Activated CD4-positive, alpha-beta memory T cell treated with anti-CD3 and anti-CD28 coated beads for 36 hours (primary cell): ENCODE measurements at places on chromosomes 4 and X.

DNA sequence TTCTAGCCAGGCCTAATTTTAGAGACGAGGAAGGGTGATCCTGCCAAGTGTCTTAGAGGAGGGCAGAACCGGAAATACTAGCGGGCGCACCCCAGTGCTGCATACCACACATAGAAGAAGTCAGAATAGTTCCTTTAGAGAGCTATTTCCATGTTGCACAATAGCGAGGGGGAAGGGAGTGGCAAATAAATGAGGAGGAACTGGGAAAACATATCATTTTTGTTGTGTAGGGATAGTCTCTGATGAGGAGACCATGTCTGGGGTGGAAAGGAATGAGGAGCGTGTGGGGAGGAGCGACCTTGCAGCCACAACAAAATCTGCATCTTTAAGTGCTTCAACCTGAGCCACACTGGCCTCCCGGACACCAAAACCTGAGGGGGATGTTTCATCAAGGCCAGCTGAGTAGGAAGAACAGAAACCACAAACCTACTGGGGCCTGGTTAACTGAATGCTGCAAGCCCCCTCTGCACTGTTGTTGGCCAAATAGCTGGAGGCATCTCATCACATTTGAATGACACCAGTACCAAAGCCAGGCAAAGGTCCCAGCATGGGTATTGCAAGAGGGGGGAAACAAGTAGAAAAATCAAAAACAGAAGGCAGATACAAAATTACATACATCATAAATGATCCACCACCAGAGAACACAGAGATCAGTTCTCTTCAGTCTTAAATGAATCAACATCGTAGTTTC, 26.7 kb upstream of the C1QTNF7 start:
- DNase-seq = peak; percentile 46

GRCh38 chr4:41154814-41155177, 59.5 kb downstream of the APBB2 start:
- DNase-seq = no peak

GRCh38 chr4:3705236-3705987, 60.8 kb upstream of the ADRA2C start:
- DNase-seq = no peak

- DNase-seq = no peak
Measured at GRCh38 chrX:124282580-124282979, 49.9 kb upstream of the TEX13D start.

GRCh38 chr4:26326791-26327190, 6.0 kb downstream of the RBPJ start:
- no peak for DNase-seq

DNA sequence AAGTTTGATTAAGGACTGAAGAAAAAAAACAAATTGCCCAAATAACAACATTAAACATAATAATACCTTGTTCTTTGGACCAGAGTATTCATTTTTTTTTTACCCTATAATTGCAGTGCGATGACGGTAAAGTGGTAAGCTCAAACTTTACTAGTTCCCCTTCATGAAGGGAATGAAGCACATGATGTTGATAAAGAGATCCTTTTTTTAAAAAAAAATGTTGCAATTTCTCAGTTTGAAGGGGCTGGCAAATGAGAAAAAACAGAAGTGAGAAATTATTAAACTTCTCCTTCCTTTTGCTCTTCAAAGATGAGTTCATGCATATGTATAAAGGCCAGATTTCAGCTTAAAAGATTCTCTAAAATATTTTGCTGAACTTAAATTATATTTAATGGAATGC, 231.7 kb downstream of the C4orf33 start:
- no peak for DNase-seq

GRCh38 chr4:145132511-145133098, 34.5 kb downstream of the ABCE1 start:
- DNase-seq = peak; percentile 56

- no peak for DNase-seq
Measured at GRCh38 chrX:22268706-22269105, 4.0 kb upstream of the CBLL2 start.

DNA sequence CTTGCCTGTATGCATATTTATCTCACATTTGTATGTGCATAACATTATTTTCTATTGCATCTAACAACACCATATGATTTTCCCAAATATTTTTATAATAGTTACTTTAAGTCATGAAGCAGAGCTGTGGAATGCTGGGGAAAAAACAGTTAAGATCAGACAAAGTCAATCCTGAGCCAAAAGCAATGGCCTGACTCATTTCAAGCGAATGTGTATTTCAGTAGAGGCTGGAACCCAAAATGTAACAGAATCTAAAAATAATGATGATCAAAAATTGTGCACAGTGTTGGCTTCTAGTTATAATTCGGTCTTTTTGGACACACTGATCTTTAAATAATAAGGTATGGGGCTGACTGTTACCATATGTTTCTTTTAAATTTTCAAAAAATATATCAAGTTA, 516.2 kb upstream of the ADGRL3 start:
- DNase-seq = no peak

DNA sequence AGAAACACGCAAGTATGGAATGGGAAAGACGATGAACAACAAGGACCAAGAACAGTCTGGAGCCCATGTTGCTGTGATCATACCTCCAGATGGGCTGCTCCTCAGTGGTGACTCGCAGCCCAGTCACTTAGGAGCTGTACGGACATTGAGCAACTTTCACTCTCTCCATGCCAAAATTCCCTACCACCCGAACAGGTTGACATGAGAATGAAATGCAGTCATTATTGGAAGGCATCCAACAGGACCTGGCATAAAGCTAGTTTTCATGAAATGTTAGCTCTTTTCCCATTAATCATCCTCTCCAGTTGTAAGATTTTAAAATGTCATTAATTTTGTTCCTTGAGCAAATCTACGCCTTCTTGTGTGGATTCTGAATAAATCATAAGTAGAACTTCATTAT, 82.7 kb upstream of the GPM6B start:
- DNase-seq = no peak

GRCh38 chr4:16659079-16659478, 239.4 kb downstream of the LDB2 start:
- DNase-seq = no peak

GRCh38 chr4:71564775-71565174, 219.1 kb downstream of the GC start:
- no peak for DNase-seq

DNA sequence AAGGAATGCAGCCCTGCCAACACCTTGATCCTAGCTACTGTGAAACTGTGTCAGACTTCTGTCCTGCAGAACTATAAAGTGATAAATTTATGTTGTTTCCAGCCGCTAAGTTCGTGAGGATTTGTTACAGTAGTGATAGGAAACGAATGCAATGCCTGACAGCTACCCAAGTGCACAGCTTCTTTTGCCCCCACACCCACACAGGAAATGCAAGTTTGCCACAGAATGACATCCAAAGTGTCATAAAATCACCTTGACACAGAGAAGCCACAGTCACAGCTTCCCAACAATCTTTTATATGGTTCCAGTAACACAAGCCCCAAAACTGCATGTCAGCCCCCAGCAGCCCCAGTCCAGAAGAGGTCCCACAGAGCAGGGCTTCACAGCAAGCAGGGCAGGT, 216.9 kb upstream of the S100G start:
- DNase-seq = peak; percentile 22

- DNase-seq = no peak
Measured at GRCh38 chrX:17456526-17456925, 81.5 kb downstream of the NHS start.

DNA sequence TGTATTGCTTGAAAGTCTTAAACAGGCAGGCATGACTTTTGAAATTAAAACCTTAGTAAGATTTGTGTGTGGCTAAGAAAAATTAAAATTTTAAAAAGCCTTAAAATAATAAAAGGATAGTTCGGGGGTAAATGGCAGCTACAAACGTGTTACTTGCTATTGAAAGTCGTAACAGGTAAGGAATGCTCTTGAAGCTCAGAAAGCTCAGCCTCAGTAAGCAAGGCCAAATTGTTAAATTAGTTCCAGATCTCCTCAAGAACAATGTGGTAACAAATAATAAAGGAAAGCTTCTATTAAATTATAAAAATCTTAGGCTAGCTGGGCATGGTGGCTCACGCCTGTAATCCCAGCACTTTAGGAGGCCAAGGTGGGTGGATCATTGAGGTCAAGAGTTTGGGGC, 25.5 kb downstream of the PRMT9 start:
- no peak for DNase-seq

DNA sequence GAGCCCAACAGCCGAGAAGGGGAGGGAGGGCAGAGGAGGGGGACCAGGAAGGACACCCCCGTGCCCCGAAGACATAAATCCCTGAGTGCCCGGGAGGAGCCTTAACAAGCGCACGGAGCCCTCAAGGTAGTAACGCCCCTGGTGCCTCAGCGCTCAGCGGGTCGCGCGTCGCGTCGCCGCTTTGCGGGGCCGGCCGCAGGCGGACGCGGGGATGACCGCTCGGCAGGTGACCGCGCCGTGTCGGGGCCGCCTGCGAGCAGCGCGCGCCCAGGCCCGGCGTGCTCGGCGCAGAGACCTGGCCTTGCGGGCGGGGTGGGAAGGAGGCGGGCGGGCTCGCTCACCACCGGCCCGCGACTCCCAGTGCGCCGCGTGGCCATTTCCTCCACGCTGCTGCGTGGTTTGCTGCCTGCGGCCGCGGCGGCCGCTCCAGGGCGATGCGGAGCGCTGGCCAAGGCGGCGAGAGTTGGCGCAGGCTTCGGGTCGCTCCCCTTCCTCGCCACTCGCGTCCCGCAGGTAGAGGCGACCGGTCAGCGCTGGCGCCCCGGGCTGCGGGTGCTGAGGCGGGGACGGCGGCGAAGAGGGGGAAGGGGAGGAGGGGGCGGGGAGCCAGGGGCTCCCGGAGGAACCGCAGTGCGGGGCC, 632 bp downstream of the CCSER1 start:
- peak; percentile 9 for DNase-seq

GRCh38 chr4:75849461-75849860, 52.8 kb downstream of the PPEF2 start:
- DNase-seq = peak; percentile 12

GRCh38 chr4:129095811-129096454, at the start of gene C4orf33:
TSS of gene C4orf33 (plus strand) at chr4:129096152. CDS start at chr4:129102611, 6,459 bp downstream.
- DNase-seq = peak; percentile 87

GRCh38 chr4:20403290-20403689, 151.6 kb downstream of the SLIT2 start:
- DNase-seq = no peak

DNA sequence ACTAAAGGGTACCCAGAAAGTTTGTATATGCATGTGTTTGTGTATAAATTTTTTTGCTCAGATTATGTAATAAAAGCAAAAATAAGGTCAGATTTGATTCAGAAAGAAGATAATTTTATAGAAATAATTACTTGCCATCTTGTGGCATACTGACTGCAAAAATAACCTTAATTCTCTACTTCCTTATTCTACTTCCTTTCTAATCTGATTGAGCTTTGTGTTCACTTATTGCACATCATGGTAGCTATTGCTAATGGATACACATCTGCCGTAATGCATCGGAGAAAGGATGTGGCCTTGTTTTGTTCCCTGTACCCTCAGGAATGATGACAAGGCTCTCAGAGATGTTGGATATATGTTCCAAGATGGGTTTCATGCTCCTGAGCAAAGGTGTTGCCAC, 10.5 kb upstream of the GNPDA2 start:
- DNase-seq = no peak

DNA sequence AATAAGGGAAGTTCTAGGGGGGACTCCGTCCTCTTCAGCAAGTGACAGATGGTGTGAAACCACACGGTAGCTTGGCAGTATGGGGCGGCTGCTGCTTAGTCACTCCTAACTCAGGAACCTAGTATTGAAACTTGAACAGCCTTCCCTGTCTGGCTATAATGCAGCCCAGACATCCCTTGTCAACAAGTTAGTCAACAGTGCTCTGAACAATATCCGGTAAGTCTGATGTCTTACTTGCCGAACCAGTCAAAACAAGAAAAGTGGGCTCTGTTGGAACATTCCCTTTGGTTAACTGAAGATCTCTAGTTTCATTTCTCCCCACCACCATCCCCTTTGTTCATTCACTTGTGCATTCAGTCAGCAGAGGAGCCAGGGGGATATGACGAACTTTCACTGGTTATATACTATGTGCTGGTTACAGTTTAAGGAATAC, 18.7 kb upstream of the CXCL13 start:
- DNase-seq = peak; percentile 87

- DNase-seq = no peak
Measured at GRCh38 chr4:140523370-140523856, 555 bp upstream of the ELMOD2 start.

DNA sequence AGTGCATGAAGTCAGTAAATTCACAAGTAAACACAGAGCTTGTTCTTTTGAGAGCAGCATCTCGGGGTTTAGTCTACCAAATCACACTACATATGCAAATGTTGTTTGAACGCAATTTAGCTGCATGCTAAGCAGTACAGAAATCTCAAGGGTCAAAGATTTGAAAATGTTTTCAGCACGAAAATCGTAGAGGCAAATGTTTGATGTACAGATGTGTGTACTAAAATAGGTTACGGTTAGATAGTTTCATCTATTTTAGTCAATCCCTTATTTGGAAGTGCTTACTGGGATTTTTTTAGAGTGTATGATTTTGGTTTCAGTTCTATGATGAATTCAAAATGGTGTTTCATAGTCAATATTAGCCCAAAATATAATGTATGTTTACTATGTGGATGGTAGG, 1928.2 kb upstream of the TENM3 start:
- no peak for DNase-seq

- peak; percentile 34 for DNase-seq
Measured at GRCh38 chr4:2417765-2418649, at the start of gene ZFYVE28. TSS of gene ZFYVE28 (minus strand) at chr4:2418645. CDS start at chr4:2418323, 322 bp downstream.

GRCh38 chr4:158895797-158896576, 127.2 kb downstream of the FNIP2 start:
- DNase-seq = no peak

- no peak for DNase-seq
Measured at GRCh38 chr4:14165222-14165920, 537.8 kb upstream of the BOD1L1 start.

GRCh38 chr4:56302760-56303159, 84.5 kb downstream of the AASDH start:
- no peak for DNase-seq

GRCh38 chr4:41057467-41057866, 156.9 kb downstream of the APBB2 start:
- no peak for DNase-seq

GRCh38 chrX:140439476-140439875, 65.4 kb downstream of the SOX3 start:
- no peak for DNase-seq

DNA sequence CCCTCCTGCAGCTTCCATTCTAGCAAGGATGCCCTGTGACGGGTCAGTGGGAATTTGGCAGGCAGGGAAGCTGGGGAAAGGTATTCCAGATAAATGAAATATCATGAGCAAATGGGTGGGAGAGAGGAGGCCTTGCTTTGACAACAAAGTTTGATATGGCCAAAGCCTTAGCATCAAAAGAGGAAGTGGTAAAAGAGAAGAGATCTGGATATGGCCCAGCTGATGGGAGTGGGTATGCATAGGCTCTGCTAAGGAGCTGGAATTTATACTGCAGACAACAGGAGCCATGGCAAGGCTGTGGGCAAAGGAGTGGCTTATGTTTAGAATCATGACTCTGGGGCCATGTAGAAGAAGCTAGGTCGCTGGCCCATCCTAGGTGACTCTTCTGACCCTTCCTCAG, 89.2 kb downstream of the PJA1 start:
- DNase-seq = no peak

GRCh38 chr4:184599492-184600135, 49.6 kb downstream of the CASP3 start:
- DNase-seq = no peak
